Stomach (tissue), 19 donors: ENCODE measurements at places on chromosomes 7 and 10. TPM values are rescaled to one million over a fixed set of nuclear protein-coding genes. Genes with fewer than 3 reads are reported as not detected.

DNA sequence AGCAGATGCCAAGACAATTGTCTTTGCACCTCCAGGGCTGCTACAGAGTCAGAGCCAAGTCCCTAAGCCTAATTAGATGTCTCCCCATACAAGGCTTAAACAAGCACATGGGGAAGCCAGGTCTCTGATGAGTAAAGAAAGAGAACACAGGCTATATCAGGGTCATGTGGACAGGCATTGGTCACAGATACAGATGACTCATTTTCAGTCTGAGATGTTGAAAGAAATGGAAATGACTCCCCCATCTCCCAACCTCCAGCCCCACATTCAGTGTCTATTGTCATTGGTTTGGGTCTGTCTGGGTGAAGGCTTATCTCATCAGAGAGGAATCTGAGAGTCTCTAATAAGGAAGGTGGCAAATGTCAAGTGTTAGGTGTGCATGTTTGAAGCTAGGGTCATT lies 290.1 kb upstream of the KIAA1217 start:
- no peak for DNase-seq

GRCh38 chr10:26156019-26156418 lies 60.6 kb upstream of the GAD2 start:
- DNase-seq = no peak

DNA sequence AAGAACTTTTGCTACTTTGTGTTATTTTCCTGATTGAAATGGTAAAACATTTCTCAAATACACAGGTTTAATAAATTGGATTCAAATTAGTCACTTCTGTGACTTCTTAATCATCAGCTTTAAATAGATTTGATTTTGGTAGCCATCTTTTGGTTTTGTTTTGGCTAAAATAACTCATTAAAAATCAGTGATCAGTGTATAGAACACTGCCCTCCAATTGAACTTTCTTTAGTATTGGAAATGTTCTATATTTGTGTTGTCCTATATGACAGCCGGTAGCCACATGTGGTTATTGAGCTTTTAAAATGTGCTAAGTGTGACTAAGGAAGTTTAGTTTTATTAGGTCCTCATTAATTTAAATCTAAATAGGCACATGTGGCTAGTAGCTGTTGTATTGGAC lies 50.4 kb downstream of the GLCCI1 start:
- DNase-seq = no peak

DNA sequence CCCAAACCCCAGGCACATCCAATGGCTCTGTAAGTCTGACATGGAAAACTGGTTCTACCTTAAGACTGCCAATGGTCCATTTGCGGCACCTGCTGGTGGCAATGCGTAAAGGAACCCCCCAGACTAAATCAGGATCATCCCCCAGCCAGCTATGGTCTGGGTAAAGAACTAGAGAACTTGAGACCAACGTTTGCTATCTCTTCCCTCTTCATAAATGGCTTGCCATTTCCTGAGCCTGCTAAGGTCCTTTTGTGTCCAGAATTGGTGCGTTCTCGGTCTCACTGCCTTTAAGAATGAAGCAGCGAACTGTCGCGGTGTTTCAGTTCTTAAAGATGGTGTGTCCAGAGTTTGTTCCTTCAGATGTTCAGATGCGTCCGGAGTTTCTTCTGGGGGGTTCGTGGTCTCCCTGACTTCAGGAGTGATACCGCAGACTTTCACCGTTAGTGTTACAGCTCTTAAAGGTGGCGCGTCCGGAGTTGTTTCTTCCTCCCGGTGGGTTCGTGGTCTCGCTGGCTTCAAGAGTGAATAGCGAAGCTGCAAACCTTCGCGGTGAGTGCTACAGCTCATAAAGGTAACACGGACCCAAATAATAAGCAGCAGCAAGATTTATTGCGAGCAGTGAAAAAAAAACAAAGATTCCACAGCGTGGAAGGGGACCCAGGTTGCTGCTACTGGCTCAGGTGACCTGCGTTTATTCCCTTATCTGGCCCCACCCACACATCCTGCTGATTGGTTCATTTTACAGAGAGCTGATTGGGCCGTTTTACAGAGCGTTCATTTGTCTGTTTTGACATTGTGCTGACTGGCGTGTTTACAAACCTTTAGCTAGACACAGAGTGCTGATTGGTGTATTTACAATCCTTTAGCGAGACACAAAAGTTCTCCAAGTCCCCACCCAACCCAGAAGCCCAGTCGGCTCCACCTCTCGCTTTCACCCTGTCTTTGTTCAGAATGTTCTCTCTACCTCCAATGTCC lies 95.4 kb downstream of the ELMO1 start:
- DNase-seq = peak; percentile 38

DNA sequence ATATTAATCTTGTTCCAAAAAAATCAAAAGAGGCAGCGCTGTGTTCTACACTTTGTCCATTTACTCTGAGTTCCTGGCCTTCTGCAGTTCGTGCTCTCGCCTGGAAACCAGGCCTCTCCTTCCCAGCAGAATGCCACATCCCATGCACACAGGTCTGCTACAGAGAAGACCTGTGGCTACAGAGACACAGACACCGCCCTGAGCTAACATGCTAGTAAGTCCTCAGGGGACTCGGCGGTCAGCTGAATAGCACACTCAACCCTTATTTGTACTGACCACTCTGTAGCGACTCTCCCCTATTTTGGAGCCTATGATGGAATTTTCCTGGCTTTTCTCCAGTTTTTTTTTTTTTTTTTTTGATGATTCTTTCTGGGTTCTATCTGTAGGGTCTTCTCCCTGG lies 12.8 kb downstream of the CREB3L2 start:
- DNase-seq = no peak

- no peak for DNase-seq
Observed at GRCh38 chr7:2438186-2438585, 34.8 kb downstream of the CHST12 start.

- peak; percentile 58 for DNase-seq
Observed at GRCh38 chr7:55110993-55111361, 92.2 kb downstream of the EGFR start.

DNA sequence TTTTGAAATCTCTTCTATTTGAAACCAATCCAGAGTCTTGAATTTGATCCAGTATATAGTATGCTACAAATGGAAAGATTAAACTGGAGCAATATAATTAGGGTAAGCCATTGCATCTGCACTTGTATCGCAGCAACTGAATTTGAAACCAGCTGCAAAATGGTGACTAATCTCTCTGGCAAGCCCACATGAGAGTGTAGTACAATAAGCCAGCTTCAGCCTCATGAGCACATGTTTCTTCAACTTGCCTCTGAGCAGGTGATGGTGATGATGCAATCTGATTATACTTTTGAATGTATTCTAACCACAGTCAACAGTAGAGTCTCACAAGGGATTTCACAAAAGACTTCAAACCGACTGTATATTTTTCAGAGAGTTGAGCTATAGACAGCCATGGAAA lies 829 bp upstream of the RPA3 start:
- no peak for DNase-seq

GRCh38 chr10:88565072-88565471 lies 18.0 kb downstream of the RNLS start:
- DNase-seq = peak; percentile 58

GRCh38 chr10:116226053-116226452 lies 47.0 kb downstream of the GFRA1 start:
- no peak for DNase-seq

DNA sequence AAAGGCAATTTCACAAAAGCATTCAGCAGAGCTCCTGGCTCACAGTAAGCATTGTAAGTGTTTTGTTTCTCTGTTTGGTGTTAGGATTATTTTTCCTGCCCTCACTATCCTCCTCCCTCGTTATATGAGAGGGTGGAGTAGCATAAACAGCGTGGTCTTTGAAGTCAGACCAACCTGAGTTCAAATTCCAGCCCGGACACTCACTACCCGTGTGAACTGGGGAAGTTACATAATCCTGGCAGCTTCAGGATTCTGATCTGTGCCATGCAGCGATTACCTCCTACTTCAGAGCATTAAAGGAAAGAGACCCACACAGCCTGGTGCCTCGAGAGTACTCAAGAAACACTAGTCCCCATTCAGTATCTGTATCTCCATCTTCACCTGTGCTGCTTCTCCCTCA lies 386.5 kb downstream of the INHBA start:
- DNase-seq = no peak

- no peak for DNase-seq
Observed at GRCh38 chr7:133950855-133951254, 176.3 kb upstream of the LRGUK start.

DNA sequence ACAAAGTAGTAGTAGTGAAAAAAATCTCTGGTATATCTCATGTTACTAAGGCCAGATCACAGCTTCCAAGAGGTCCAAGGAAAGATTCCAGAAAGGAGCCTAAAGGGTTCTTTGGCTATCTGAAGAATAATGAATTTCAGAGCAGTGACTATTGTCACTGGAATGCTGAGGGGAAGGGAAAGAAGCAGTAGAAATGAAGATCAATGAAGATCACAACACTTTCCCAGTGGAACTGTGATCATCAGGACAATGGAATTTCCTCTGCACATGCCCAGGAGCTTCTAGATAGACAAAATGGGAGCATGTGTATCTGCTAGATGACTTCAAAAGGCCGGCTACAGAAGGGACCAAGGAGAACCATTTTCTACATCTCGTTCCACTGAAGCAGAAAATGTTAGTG lies 219.5 kb upstream of the PHYHIPL start:
- no peak for DNase-seq

DNA sequence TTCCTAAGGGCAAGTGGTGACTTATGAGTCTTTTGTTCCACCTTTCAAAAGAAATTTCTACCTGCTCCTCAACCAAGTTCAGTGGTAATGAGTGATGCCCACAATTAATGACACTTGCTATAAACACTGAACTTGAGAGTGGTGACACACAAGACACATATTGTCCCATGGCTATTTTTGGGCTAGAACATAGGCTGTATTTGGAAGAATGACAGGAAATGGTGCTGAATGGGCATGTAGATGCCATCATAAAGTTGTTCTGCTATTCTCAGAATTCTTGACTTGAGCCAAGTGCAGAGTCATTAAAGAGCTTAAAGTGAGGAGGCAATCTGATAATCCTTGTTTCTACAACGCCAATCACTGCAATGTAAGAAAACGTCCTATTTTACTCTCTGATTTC lies 313.3 kb downstream of the AGMO start:
- no peak for DNase-seq

DNA sequence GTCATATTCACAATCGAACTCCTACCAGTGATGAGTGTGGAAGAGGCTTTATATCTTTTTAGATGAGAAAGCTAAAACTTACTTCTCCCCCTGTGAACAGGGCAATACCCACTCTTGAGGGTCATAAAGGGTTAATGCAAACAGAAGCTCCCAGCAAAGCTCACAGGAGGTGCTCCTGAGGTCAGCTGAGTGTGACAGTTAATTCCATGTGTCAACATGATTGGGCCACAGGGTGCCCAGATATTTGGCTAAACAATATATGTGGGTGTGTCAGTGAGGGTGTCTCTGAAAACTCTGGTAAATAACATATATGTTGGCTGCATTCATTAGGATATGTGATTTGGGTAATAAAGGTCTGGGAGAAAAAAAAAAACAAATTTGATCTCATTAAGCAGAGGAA lies 86.0 kb downstream of the HIP1 start:
- DNase-seq = no peak

DNA sequence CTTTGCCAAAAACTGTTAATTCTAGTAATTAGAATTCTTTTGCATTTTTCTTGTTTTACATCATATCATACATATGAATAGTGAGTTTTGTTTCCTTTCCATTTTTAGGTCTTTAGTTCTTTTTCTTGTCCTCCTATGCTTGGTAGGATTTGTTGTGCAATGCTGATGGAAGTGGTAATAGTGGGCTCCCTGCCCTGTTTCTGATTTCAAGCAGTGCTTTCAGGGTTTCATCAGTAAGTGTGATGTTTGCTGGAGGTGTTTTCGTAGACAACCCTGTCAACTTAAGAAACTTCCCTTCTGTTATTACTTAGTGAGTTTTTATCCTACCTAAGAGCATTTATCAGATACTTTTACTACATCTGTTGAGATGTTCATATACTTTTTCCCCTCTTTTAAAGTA lies 50.5 kb downstream of the CSGALNACT2 start:
- DNase-seq = no peak

GRCh38 chr7:77181734-77182133 lies 17.9 kb downstream of the FGL2 start:
- no peak for DNase-seq

DNA sequence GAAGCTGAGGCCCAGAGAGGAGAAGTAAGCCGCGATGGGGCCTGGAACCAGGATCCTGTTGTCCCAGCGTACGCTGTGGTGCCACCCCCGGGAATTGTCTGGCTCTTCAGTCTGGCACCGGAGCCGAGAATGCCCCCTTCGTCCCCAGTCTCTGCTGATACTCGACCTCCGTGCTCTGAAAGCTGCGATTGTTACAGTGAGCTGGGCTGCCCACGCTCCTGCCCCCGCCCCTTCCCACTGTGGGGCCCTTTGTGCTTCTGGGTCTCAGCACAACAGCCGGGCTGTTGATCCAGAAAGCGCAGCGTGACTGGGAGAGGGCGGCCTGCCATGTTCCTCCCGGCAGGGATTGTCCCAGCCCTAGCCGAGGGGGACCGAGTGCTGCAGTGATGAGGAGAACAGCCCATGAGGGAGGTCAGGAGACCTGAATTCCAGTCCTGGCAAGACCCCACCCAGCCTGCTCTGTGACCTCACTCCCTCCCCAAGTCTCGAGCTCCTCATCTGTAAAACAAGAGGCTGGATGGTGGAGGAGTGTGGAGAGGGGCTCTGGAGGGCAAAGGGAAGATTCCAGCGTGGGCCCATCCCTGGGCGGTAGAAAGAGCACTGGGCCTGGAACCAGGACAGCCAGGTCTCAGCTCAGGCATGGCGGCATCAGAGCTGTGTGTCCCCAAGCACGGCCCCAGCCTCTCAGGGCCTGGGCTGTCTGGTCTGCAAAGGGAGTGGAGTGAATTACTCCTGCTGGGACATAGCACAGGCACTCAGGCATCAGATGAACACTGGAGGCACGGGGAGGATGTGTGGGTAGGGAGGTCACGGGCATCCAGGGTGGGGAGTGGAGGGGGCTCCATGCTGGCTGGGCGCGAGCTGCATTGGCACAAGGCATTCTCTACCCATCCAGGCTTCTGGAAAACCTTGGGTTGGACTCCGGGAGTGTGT lies 43.6 kb downstream of the TSPAN15 start:
- no peak for DNase-seq

DNA sequence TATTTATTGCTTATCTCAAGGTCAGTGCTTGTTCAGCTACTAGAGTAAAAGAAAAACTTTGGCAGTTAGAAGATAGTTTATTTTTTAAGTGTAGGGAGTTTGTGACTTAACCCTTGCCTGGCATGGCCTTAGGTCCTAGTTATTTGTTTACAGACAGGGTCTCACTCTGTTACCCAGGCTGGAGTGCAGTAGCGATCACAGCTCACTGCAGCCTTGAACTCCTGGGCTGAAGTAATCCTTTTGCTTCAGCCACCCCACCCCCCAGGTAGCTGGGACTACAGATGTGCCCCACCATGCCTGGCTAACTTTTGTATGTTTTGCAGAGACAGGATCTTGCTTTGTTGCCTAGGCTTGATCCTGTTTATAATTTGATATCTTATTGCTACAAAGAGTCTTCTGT lies 4.2 kb downstream of the ANLN start:
- no peak for DNase-seq

POU6F2 gene
- not detected for polyA plus RNA-seq

HIF1AN gene
- polyA plus RNA-seq = 3.2 TPM
